ENCODE measurements at places on chromosomes 7 and 10. TPM values are rescaled to one million over a fixed set of nuclear protein-coding genes. Genes with fewer than 3 reads are reported as not detected.

The OR2A1 gene
- total RNA-seq = under 0.01 TPM

The CPA2 gene
- 0.32 TPM for total RNA-seq

The PKD1L1 gene
- 0.43 TPM for total RNA-seq

The ETV1 gene
- total RNA-seq = 11.7 TPM

The FGFR2 gene
- total RNA-seq = 0.86 TPM

Measured in fibroblast of villous mesenchyme (primary cell).